ENCODE measurements at places on chromosomes 1 and 21.

DNA sequence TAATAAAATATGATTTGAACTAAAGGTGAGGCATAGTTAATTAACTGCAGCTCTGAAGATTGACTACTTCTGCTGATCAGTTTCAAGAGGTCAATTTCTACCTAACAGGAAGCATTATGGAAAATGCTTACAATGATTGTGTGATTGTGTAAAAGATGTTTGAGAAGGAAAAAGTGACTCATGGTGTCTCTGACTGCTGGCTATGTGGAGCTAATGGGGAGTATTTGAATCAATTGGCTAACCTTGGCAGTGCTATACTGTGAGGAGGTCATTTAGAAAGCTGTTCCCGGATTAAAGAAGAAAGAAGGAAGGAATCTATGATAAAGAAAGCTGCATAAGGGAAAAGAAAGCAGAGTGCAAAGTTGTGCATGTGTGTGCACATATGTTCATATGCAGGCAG, 376.5 kb downstream of the ADGRL2 start:
- DNase-seq = no peak

DNA sequence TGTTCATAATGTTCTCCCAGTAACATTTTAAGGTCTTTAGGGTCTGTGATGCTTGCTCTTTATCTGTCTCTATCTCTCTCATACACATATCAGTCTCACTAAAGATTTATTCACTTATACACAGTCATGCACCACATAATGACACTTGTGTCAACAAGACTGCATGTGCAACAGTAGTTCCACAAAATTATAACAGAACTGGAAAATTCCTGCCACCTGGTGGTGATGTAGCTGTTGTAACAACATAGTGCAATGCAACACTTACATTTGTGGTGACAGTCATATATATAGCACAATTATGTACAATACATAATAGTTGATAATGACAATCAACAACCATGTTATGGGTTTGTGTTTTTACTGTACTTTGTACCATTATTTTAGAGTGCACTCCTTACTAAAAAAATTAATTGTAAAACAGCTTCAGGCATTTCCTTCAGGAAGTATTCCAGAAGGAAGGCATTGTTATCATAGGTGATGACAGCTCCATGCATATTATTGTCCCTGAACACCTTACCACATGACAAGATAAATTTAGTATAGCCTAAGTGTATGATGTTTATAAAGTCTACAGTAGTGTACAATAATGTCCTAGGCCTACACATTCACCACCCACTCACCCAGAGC, 8.1 kb downstream of the TDRD5 start:
- peak; percentile 51 for DNase-seq

GRCh38 chr1:172719694-172720138, 60.8 kb downstream of the FASLG start:
- peak; percentile 49 for DNase-seq

GRCh38 chr1:157842939-157843338, 1.3 kb upstream of the CD5L start:
- DNase-seq = no peak

GRCh38 chr1:200727257-200727656, 11.4 kb upstream of the CAMSAP2 start:
- no peak for DNase-seq

- DNase-seq = no peak
Observed at GRCh38 chr1:184975208-184975870, 1.0 kb upstream of the NIBAN1 start.

GRCh38 chr1:87451229-87451920, 122.7 kb downstream of the LMO4 start:
- no peak for DNase-seq

- DNase-seq = no peak
Observed at GRCh38 chr1:8256321-8256720, 61.6 kb upstream of the SLC45A1 start.

- DNase-seq = no peak
Observed at GRCh38 chr1:35745124-35745730, 24.6 kb downstream of the CLSPN start.

DNA sequence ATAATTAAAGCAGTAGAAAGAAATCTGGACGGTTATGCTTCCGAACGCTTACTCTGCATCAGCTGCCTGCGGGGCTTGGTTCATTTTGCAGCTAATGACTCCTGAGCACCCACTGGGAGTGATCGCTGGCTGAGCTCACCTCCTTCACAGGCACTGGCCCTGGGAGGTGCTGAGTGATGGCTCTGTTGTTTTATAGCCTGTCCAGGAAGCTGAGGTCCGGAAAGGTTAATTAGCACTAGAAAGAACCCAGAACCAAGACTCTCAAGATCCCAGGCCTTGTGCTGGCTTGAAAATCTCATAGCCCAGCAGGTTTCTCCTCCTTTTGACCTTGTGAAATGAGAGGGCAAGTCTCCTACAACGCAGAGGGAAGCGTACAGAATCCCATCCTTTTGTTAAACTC, 226.2 kb downstream of the AJAP1 start:
- no peak for DNase-seq

DNA sequence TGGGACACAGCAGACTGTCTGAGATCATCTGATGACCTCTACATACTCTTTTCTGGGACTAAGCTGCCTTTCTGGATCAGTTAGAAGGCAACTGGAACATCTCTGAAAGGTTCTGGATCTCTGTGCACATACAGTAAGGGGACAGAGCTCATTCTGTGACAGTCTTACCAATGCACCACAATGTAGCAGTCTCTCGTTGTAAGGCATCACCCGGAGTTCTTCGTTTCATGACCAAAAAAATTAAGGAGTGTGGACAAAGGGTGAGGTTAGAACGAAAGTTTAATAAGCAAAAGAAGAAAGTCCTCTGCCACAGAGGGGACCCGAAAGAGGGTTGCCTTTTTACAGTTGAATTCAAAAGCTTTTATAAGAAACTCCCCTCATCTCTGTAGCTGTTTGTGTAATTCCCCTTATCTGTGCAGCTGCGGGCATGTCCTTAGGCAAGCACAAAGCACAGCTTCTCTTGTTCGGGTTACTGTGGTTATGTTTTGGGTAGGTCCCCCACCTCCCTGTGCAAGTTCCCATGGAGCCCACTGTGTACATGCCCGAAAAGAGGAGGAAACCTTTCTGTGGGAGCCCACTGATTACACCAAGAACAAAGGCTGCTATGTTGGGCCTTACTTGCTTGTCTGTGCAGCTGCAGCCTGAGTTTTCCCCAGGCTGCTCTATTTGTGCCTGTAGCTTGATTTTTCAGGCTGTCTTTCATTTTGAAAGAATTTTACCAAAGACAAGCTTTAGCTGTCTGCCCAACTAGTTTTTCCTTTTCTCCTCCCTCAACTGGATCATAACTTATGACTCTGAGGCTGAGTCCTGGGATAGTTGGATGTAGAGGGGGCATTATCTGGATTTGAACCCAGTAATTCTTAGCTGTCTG, 53.1 kb upstream of the CACNA1E start:
- no peak for DNase-seq

DNA sequence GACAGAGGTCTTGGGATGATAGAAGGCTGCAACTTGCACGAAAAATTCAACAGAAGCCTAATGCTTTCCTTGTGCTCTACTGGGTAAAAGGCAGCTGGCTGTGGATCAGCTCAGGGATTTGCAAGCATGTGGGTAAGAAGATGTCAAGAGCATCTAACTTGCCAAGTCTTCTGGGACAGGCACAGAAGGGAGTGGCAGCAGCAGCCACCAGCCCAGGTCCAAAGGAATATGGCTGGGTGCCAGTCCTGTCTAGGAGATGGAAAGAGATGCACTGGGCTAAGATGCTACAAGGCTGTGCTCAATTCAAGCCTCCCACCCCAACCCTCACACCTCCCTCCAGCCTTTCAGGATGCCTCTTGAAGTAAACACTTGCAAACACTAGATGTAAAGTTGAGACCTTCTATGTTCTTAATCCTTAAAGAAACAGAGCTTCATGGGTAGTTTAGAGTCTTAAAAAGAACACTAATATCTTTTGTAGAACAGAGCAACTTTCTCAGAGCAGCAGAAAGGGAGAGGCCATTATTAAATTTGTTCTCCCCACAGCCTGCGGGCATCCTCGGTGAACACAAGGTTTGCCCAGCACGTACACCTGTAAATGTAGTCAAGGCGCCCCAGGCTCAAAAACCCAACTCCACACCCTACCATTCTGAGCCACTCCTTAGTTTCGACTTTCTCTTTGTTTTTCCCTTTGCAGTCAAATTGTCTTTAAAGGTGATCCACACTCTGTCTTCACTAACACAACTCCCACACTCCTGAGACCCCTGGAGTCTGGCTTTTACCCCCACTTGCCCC, 64.6 kb upstream of the BCAR3 start:
- no peak for DNase-seq

GRCh38 chr1:214404571-214405213, 123.7 kb downstream of the SMYD2 start:
- DNase-seq = peak; percentile 86

GRCh38 chr1:225635649-225636048, 17.3 kb downstream of the ENAH start:
- DNase-seq = no peak

GRCh38 chr1:107138166-107138565, 2.7 kb upstream of the NTNG1 start:
- DNase-seq = no peak

DNA sequence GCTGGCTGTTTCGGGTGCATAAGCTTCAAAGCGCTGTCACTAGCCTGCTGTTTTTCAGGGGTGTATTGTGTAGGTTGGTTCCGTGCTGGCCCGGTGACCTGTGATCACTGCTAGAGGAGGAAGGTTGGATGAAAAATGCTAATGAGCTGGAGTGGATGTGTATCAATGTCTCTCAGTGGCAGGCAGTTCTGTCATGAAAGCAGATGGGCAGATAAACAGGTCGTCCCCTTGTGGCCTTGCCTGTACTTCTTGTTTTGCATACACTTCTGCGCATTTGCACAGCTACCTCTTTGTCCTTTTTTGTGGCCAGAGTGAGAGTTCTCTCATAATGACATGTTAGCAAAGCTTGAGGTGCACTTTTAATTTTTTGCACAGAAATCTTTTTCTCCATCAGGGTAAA, 2.9 kb downstream of the SELENON start:
- DNase-seq = no peak

GRCh38 chr1:51673279-51673678, 56.4 kb downstream of the OSBPL9 start:
- no peak for DNase-seq

DNA sequence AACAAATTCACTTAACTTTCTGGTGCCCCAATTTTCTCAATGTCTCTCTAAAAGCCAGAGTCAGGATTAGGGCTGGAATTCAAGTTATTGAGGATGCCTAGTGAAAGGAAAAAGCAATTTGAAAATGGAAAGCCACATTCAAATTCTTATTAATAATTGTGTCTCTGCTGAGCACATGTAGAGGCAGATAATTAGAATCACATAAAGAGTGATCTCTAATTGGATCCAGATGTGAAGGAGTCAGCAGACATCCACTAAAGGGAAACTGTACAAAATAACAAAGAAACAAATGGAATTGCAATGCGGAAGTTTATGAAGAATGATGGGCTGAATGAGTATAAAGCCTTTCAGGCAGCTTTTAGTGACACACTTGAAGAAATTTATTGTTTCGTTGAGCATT, 482.6 kb downstream of the TTLL7 start:
- DNase-seq = peak; percentile 67

GRCh38 chr1:49190138-49190537, 413.4 kb upstream of the BEND5 start:
- no peak for DNase-seq

DNA sequence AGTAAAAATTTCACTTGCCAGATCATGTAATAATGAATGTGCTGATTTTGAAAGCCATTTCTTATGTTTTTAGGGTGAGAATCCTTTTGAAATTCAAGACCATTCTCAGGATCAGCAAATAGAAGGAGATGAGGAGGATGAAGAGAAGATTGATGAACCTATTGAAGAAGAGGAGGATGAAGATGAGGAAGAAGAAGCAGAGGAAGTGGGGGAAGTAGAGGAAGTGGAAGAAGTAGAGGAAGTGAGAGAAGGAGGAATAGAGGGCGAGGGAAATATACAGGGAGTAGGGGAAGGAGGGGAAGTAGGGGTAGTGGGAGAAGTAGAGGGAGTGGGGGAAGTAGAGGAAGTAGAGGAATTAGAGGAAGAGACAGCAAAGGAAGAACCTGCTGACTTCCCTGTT, 32.4 kb downstream of the ZNF326 start:
- no peak for DNase-seq

DNA sequence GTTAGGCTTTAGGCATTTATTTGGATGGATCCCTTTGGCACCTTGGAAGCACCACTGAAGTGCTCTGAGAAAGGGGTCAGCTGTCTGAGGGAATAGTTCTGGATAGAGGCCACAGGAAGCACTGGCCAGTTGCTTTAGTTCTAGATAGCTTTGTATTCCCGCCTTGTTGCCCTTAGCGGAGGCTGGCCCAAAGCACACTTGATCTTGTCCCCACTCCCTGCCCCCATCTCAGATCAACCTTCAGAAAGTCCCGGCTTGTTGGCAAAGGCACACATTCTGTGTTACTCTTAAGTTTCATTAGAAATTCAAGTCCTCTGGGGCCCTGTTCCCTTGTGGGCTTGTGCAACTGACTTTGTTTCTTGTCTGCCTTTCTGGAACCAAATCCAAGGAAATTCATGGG, 15.2 kb upstream of the NBL1 start:
- DNase-seq = no peak

GRCh38 chr1:80962564-80962963, 838.2 kb upstream of the ADGRL2 start:
- DNase-seq = no peak

DNA sequence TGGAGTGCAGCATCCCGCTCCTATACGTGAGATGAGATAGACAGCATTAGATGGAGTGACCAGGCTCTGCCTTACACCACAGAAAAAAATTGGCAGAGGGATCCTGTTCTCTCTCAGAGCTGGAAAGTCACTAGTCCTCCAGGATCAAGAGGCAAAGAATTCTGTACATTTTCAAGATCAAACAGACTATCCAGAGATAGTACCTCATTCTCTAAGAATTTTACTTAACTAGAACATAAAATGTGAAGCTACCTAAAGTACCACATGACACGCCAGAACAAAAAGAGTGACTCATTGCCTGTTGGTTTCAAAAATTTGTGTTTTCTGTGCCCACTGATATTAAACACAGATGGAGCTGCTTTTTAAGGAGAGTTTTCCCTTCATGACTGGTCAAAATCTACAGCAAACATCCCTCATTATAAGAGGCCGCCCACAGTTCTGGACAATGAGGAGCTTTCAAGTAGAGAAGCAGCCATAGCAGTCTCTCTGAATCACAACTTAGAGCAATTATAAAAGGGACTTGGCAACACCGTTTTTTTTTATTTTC, 32.3 kb downstream of the CD160 start:
- peak; percentile 67 for DNase-seq

- no peak for DNase-seq
Observed at GRCh38 chr1:37631036-37631435, 3.7 kb downstream of the RSPO1 start.

GRCh38 chr1:248183996-248184395, 9.4 kb downstream of the OR2M2 start:
- no peak for DNase-seq

Measured in A673 (cell line).